ENCODE measurements at places on chromosomes 12 and 14.

GRCh38 chr12:26740991-26741390 is 92.0 kb downstream of the ITPR2 start:
- no peak for ATAC-seq

- ATAC-seq: no peak
Measured at GRCh38 chr12:124664395-124665111, 97.1 kb upstream of the NCOR2 start.

DNA sequence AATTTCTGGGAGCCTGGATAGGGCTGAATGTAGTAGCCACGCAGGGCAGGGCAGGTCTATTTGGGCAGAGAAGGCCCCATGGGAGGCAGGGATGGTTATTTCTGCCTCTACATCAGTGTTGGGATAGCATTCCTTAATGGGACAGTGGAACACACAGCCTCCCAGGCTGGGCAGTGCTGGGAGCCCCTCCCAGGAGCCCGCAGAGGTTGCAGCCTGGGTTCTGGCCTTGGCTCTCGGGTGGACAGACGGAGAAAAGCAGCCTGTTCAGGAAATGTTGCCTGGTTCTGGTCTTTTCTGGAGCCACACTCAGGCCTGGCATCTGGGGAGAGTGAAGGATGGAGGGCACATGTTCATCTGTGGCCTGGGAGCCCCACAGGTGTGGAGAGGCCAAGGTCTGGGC is 479 bp upstream of the NOS1 start:
- ATAC-seq: no peak

- no peak for ATAC-seq
Measured at GRCh38 chr12:120061575-120062214, 54.9 kb downstream of the RAB35 start.

- no peak for ATAC-seq
Measured at GRCh38 chr12:122126713-122127597, 47.1 kb downstream of the IL31 start.

DNA sequence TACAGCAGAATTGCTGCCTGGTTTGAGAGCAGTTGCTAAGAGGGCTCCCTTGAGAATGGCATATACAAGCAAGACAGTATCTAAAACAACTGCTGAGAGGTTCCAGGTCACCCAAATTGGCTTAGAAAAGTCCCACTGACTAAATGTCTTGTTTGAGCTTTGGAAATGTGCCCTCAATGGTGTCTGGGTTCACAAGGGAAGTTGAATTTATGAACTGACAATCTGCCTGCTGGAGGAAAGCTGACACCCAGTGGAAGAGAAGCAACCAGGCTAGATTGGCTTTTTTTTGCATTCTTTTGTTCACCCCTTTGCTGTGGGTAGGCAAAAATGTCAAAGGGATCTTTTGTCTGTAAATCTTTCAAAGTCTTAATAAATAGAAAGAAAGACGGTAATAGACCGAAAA is 44.6 kb upstream of the NPFF start:
- no peak for ATAC-seq

DNA sequence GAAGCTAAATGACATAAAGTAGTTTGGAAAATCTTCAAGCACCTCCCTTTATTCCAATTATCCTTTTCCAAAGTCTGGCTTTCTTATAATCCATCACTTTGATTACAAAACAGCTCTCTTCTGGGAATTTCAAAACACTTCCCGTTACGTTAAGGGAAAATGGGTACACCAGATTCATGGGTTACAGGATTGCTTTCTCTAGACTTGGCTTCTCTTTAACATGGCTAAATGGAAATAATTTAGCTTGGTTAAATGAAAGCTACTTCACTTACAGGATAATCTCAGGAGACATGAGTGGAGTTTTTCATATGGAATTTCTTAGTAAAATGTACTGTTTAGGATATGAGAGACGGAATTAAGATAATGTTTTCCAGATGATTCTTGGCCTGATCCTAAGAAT is 14.7 kb downstream of the GSTZ1 start:
- ATAC-seq: no peak

- ATAC-seq: no peak
Measured at GRCh38 chr12:131438881-131439280, 272.0 kb upstream of the SFSWAP start.

DNA sequence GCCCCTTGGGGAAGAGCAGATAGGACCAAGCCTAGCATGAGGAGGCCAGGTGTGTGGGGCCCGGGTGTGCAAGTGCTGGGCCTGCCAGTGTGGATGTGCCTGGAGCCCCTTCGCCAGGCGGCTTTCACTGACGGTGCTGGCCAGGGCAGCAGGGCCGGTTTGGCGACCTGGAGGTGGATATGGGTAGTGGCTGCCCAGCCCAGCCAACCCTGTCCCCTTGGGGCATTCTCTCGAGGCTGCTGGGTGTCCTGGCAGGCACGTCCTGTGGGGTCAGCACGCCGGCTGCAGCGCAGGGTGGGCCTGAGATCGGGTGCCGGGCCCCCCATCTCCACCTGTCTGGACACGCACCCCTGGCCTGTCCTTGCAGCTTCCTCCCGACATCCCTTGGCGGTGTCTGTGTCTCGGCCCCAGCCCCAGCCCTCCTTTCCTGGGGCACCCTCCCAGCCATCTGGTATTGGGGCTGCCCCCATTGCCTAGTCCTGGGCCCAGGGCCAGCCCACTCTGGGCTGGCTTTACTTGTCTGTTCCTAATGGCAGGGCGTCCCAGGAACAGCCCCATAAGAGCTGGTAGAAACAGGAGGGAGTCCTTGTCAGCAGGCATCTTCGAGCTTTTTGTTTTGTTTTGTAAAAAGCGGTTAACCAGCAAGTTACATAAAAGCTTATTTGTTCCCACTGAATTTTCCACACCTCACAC is 7.2 kb upstream of the CRIP2 start:
- ATAC-seq: no peak

- ATAC-seq: no peak
Measured at GRCh38 chr12:43108656-43109055, 443.3 kb downstream of the ADAMTS20 start.

GRCh38 chr14:93953739-93954515 is 22.4 kb downstream of the ASB2 start:
- ATAC-seq: no peak

- no peak for ATAC-seq
Measured at GRCh38 chr14:104293851-104294627, 155.7 kb downstream of the KIF26A start.

GRCh38 chr12:23895792-23896218 is 53.7 kb downstream of the SOX5 start:
- no peak for ATAC-seq

- ATAC-seq: no peak
Measured at GRCh38 chr12:128662101-128662500, 161.7 kb downstream of the SLC15A4 start.

DNA sequence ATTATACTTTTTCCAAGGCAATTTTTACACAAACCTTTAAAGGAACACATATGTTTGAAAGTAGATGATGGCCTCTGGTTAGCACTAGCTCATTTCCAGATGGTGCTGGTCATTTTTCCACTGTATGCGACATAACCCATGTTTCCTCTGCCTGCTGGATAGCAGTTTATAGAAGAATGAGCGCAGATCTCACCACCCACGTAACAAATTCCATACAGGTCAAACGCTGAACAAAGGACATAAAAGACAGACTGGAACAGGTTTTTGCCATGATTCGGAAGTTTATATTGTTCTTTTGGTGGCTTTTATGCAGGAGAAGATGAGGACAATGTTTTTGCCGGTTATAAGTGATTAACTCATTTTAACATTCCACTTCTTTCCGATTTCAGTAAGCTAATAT is 30.7 kb downstream of the PPP1R36 start:
- no peak for ATAC-seq

DNA sequence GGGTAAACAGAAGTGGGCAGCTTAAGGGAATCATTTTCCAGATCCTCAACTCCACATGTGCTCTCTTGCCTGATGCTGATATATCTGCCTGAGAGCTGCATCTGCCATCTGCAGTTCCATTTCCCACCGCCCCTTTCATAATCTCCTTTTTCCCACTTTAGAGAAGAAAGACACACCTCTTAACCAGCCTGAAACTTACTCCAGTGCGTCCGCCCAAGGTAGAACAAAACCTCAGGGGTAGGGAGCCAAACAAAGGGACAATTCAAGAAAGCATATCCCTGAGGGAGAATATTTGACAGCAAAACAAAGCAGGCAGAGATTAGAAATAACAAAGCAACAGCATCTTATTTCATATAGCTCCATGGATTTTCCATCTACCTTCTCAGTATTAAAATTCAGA is 4.3 kb downstream of the MDM1 start:
- no peak for ATAC-seq

GRCh38 chr12:51322452-51322851 is 1.5 kb downstream of the BIN2 start:
- peak; percentile 17 for ATAC-seq

DNA sequence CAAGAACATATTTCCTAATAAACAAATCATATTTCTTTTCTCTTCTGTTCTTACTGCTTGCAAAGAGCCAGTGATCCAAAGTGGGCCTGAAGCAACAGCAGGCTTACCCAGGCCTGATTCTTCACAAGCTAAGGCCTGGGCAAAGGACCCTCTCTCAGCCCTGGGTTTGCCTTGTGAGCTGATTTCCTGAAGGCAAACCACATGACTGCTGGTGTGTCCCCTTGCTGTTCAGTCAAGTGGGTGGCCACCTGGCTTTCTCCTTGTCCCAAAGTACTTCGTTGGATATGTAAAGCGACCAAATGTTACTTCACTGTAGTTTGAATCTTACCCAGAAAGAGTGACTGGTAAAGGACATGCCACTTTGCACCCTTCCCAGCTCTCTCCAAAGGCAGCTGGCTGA is 392.9 kb downstream of the ZFP36L1 start:
- no peak for ATAC-seq

DNA sequence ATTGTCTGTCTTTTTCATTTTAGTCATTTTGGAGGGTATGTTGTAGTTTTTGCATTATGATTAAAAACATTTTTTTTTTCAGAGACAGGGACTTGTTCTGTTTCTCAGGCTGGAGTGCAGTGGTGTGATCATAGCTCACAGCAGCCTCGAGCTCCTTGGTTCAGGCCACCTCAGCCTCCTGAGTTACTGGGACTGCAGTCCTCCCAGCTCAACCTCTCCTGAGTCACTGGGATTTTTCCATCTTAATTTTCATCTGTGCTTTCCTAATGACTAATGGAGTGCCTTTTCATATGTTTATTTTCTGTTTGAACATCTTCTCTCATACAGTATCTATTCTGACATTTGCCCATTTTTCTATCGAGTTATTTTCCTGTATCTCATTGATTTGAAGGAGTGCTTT is 52.6 kb downstream of the DYRK2 start:
- no peak for ATAC-seq

DNA sequence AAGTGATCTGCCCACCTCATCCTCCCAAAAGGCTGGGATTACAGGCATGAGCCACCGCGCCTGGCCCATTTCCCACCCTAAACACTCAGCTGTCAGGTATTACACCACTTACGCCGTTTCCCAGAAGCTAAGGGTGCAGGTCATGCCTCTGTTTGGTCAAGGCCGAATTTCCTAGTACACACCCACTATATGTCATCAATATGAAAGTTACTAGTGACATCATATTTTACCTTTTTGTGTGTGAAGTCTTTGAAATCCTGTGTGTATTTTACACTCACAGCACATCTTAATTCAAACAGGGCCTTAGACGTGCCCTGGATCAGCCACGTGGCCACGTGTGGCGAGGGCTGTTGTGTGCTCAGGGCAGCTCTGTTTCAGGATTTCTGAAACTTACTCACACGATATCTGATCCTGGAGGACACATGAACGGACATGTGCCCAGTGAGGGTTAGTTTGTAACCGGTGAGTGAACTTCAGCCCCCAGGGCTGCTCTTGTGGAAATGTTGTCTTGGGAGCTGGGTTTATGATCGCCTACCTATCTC is 51.8 kb downstream of the GLT1D1 start:
- ATAC-seq: no peak

DNA sequence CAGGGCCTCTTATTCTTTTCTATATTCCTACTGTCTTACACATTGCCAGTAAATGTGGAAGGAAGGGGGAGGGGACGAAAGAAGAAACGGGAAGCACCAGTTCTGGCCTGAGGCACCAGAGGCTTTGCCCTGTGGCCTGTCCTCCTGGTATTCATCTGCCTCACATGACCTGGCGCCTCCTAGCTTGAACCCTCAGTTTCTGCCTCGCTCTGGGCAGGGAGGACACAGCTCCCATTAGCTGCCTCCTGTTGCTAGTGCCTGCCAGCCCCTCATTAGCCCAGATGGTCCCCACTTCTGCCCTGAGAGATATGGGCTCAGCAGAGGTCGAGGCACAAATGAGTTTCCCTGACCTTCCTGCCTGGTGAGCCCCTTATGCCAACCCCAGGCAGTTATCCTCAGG is 3.0 kb upstream of the PLEKHG6 start:
- ATAC-seq: no peak

GRCh38 chr12:115191342-115191741 is 507.4 kb upstream of the TBX3 start:
- no peak for ATAC-seq

DNA sequence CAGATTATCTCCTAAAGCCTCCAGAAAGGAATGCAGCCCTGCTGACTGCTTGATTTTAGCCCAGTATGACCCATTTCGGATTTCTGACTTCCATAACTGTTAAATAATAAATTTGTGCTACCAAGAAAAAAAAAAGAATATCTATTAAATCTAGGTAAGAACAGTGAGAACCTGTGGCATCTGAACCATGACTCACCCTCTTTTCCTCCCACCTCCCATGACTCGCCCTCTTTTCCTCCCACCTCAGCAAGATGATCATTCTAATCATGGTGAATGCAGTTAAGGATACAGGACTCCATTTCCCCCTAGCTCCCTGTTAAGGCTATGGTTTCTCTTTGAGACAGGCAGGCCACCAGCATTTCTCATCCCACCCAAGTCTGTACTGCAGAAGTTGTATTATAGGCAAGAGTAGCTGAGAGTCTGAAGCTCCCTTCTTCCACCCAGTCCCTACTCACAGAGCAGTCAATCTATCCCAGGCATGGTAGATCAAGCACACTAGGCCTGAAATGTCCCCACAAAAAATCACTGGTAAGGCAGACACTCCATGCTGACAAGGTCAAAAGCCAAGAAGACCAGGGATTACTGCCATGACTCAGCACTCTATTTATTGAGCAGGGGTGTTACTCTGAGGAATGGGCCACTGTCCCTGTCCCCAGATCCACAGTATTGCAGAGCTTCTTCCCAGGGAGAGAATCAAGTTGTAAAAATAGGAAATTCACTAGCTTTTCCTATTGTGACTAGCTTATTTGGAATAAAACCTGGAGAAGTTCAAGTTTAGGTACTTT is 188.9 kb downstream of the ADAMTS20 start:
- no peak for ATAC-seq

GRCh38 chr14:96584199-96584906 is 82.2 kb downstream of the PAPOLA start:
- peak; percentile 44 for ATAC-seq

DNA sequence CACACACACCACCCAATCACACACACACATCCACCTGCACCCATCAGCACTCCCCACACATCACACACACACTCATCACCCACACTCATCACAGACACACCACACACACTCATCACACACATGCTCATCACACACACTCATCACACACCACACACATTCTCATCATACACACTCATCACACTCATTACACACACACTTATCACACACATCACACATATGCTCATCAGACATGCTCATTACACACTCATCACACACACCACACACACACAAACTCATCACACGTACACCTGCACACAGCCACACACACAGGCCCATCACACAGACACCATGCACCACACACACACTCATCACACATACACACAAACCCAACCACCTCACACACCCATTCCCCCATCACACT is 107.5 kb upstream of the C14orf180 start:
- ATAC-seq: no peak

All from stimulated activated memory B cell treated with anti-CD40 and anti-IgM and Interleukin-4, amounts not matched to agents 10 μg/mL and 1 μg/mL and 100 μg/mL, for 72 hours (primary cell).